ENCODE measurements at places on chromosomes 16 and 17.

DNA sequence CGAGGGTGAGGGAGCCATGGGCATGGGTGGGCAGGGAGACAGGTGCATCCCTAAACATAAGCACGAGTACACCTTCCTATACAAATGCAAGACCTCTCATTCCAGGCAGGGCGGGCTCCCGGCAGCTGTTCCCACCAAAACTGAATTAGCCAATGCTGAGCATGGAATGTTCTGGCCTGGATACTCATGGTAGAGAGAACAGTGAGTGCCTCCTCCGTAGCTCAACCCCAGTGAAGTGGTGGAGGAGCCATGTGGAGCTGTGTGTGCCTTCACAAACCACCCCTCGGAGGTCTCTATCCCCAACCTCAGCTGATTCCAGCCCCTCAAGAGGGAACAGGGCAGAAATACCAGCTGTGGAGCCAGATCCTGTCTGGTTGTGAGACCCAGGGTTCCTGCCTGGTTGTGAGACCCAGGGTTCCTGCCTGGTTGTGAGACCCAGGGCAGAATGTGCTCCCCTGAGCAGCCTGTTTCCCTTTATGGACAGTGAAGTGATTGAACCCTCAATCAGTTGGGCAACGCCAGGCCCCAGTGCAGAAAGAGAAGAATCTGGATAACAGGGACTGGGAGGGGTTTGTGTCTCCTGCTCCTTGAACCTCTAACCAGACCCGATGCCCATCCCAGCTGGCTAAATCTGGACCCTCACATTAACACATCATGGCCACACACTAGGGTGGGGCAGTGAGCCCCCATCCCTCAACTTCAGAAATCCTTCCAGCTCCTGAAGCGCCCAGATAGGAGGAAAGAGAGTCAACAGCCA is 2.4 kb upstream of the CDH16 start:
- no peak for DNase-seq

DNA sequence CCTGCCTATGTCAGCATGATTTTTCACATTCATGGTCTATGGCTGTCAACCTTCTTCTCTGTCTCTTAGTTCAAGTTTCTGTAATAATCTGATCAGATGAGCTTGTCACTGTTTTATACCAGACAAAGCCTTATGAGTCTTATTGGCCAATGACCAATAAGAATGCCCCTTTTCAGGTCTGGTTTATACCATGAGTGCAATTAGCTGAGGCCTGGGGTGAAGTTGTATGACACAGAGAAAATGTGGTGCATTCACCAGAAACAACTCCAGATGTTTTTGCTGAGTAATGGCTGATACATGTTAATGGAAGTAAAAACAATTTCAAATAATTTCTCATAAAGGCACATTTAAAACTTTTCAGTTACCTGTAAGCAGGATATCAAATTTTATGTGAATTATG is 218.6 kb upstream of the CDH8 start:
- no peak for DNase-seq

GRCh38 chr17:4998732-4999429 is 1.1 kb downstream of the KIF1C start:
- no peak for DNase-seq

GRCh38 chr16:82133798-82134197 is 36.2 kb downstream of the MPHOSPH6 start:
- no peak for DNase-seq

- no peak for DNase-seq
Measured at GRCh38 chr17:67912088-67912487, 84.2 kb downstream of the C17orf58 start.

- DNase-seq = no peak
Measured at GRCh38 chr17:28675980-28676379, 14.0 kb downstream of the SUPT6H start.

DNA sequence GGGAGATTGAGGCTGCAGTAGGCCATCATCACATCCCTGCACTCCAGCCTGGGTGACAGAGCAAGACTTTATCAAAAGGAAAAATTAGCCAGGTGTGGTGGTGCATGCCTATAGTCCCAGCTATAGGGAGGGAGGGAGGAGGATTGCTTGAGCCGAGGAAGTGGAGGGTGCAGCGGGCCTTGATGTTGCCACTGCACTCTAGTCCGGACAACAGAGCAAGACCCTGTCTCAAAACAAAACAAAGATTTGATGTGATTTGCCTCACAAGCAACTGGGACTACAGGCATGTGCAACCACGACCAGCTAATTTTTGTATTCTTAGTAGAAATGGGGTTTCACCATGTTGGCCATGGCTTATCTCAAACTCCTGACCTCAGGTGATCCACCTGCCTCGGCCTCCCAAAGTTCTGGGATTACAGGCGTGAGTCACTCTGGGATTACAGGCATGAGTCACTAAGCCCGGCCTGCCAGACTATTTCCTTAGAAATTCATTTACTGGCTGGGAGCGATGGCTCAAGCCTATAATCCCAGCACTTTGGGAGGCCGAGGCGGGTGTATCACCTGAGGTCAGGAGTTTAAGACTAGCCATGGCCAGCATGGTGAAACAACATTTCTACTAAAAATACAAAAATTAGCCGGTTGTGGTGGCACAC is 11.5 kb downstream of the UBE2G1 start:
- DNase-seq = no peak

GRCh38 chr17:9332132-9332494 is 243.5 kb downstream of the STX8 start:
- no peak for DNase-seq

DNA sequence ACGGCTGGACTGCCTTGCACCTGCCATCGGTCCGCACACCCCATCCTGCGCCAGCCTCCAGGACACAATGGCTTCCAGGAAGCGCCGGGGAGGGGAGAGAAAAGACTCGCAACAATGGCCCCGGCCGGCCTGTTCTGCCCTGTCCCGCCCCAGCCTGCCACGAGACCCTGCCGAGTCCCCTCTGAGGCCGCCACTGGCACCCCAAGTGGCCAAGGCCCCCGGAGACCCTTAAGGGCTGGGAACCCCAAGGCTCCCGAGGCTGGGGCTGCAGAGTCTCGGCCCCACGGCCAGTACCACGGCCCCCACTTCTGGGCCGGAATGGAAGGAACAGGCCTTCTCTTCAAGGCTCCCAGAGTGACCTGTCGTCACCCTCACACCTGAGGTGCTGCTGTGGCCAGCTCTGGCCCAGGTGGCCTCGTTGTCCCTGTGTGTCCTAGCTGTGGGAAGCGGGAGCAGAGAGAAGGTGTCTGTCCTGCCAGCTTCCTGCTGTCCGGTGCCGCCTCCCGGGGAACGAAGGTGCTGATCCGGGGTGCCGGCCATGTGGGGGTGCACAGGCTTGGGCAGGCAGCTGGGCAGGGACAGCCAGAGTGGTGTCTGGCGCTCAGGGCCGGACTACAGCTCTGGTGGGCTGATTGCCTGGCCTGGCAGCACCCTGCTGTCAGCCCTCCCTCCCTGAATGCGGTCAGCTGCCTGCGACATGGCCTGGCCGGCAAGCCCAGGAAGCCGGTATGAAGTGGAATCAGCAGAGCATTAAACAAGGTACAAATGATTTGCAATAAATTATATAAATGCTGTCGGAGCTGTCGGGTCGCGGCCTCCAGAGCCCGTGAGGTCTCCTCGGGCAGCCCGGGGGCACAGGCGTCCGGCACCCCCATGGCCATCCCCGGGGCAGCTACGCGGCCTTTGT is 8.2 kb upstream of the CACNA1H start:
- DNase-seq = no peak

DNA sequence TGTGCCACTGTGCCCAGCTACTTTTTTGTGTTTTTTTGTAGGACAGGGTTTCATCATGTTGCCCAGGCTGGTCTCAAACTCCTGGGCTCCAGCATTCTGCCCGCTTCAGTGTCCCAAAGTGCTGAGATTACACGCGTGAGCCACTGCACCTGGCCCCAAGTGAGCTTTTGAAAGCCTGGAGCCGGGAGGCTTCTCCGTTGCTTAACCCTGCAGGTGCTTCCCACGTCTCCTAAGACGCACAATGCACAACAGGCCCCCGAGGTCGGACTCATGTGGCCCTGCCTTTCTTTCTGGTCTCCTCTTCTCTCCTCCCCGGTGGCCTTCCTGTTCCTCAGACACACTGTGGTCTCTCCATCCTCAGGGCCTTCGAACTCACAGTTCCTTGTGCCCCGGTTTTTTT is 12.5 kb downstream of the RABEP2 start:
- DNase-seq = no peak

- no peak for DNase-seq
Measured at GRCh38 chr16:83967838-83968305, at the start of gene NECAB2. TSS of gene NECAB2 (plus strand) at chr16:83968244. CDS start at chr16:83968649, 405 bp downstream.

GRCh38 chr16:49491771-49492761 is 118.5 kb downstream of the C16orf78 start:
- no peak for DNase-seq

- no peak for DNase-seq
Measured at GRCh38 chr16:28540346-28540745, 1.6 kb upstream of the NUPR1 start.

GRCh38 chr16:86429663-86430062 is 80.7 kb upstream of the FOXF1 start:
- DNase-seq = no peak

GRCh38 chr17:78905116-78905515 is 2.1 kb upstream of the CEP295NL start:
- no peak for DNase-seq

DNA sequence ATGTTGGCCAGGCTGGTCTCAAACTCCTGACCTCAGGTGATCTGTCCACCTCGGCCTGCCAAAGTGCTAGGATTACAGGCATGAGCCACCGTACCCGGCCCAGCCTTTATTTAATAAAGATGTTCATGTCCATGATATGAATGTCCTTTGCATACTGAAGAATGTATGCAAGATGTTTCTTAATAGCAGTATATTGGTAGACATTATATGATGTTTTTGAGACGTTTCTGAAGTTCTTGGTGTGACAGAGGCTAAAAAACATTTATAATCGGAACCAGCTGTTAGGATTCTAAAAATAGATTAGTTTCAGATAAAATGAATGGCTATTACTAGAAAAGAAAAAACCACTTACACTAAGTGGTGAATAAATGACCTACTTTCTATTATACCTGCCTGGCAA is 11.8 kb downstream of the PDZD9 start:
- DNase-seq = no peak
